ENCODE measurements at places on chromosomes 2 and 18.

DNA sequence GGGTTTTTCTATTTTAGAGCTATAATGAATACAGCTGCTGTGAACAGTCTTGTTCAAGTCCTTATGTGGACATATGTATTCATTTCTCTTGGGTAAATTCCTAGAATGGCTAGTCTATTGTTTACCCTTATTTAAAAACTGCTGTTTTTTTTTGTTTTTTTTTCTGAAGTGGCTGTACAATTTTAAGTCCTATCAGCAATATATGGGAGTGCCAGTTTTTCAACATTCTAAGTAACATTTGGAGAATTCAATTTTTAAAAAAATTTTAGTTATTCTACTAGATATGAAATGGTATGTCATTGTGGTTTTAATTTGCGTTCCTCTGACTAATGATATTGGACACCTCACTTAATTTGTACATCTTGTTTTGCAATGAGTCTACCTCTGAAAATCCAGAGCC is 349.7 kb downstream of the SATB2 start:
- no peak for DNase-seq

DNA sequence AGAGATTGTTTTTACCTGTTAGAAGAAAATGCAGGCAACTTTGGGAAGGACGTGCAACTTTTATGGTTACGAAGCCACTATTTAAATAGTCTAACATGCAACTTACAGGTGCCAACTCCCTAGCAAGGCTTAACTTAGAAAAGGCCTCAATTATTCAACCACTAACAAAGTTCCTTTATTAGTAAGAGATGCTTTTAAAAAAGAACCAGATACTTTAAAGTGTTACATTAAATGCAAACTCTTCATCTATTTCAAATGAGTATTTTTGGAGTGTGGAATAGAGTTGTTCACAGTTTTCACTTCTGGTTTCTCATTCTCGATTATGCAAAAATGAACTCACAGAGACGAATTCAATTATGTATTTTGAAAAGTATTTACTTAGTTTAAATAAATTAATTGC is 51.7 kb downstream of the PELI1 start:
- no peak for DNase-seq

DNA sequence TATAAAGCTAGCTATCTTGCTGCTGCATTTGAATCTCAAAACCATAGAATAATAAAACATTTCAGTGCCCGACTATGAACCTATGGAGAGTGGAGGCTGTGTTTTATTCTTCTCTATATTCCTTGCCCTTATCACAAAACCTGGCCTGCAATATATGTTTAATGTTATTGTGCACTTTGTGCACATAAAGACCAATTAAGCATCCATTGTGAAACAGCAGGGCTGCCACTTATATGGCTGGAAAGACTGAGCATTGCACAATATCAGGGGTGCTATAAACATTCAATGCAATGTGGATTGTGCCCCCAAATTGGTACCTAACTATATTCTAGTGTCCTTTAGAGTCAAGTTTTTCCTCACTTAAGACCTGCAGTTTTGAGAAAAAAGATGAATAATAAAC is 83.2 kb downstream of the RDH14 start:
- no peak for DNase-seq

DNA sequence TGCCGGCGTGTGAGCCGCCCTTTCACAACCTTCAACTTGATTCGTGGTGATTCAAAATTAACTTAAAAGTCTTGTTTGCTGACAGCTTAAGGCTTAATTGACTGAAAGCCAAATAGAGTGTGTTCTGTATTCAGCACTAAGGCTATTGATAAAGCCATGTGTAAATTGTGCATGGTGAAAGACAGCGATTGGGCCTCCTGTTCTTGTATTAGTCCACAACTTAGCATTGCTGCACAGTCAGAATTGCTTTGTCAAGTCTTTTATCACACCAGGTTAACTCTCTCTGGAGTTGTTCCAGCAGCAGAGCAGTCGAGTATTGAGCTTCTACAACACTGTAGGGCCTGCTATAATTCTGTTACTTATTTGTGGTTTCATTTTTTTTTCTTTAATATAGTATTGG is 210.1 kb downstream of the WDR7 start:
- no peak for DNase-seq

DNA sequence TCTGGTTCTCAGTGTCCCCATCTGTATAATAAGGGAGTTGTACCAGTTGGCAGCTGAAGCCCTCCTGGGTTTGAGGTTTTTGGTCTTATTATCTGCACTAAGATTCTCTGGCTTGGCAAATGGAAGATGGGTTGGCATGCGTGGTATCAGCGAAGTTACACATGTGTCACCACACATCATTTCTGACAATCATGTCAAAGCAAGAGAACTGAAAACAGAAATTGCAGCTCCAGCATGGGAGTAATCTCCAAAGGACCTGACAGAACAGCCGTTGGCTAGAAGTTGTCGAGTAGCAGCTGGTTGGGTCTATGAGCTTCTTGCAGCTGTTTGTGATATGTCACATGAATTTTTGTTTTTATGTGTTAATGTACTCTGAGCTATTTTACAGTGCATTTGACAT is 317.4 kb downstream of the SLC4A3 start:
- no peak for DNase-seq

GRCh38 chr18:10047237-10047636 is 133.4 kb downstream of the VAPA start:
- peak; percentile 79 for DNase-seq

GRCh38 chr2:88838165-88838635 is 146.7 kb downstream of the RPIA start:
- DNase-seq = no peak

GRCh38 chr18:48815581-48816324 is 135.0 kb downstream of the SMAD7 start:
- no peak for DNase-seq

- no peak for DNase-seq
Measured at GRCh38 chr2:197871780-197872456, 67.5 kb downstream of the PLCL1 start.

GRCh38 chr18:79782566-79783308 is 15.0 kb upstream of the KCNG2 start:
- DNase-seq = no peak

DNA sequence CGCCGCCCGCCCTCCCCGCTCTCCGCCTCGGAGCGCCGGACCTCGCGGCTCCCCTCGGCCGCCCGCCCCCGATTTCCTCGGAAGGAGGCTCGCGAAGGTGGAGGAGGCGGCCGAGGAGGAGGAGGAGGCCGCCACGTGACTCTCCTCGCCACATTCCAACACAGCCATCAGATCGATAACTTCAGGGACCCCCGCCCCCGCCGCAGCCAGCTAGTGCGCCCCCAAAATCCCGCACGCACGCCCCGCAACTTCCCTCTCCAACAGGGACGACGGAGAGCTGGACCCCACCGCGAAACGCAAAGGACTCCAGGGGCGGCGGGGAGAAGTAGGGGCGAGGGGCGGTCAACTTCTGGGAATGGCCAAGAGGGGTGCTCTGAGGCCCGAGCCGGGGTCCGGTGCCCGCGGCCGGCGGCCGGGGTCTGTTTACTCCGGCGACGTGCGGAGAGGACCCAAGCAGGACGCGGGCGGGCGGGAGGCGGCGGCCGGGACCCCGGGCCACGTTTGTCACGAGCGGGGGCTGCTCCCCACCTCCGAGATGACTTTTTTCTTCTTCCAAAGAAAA is 2.0 kb downstream of the ZNF521 start:
- DNase-seq = peak; percentile 31

DNA sequence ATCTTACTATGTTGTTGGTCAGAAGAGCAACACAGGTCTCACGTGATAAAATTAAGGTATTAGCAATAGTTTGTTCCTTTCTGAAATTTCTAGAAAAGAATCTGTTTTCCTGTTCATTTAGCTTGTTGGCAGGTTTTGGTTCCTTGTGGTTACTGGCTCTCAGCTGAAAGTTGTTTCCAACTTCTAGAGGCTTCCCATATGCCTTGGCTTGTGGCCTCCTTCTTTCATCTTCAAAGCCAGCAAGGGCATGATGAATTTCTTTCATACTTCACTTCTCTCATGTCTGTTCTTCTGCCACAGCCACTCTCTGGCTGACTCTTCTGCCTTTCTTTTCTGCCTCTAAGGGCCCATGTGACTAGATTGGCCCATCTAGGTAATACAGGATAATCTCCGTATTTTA is 193.7 kb downstream of the TRIB2 start:
- no peak for DNase-seq

DNA sequence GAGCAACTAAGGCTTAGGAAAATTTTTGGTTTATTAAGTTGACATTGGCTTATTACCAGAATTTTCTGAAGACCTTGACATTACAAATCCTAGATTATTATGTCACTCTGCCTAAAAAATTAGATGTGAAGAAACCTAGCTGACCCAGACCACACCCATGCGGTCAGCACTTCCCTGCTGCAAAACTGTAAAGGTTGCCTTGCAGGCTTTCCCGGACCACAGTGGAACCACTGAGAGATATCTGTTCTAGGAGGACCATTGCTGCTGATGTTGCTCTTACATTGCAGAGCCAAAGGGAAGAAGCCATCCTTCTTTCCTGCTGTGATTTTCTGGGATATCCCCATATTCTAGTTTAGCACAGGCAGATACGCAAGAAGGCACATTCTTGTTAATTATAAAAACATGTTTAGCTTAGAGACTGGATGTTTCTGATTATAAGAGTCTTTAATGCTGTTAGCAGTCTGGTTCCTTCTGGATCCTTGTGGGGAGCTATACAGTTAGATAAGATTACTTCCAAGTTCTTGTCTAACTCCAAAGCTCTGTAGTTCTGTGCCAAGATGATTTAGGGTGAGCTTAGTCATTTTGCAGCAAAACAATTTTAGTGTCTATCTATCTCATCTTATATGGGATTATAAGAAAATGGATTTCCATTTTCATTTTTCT is 70.2 kb downstream of the AOX1 start:
- DNase-seq = peak; percentile 25

- DNase-seq = no peak
Measured at GRCh38 chr18:62610701-62611411, 88.0 kb downstream of the ZCCHC2 start.

- DNase-seq = no peak
Measured at GRCh38 chr2:126655051-126655450, 907 bp upstream of the GYPC start.

GRCh38 chr2:70083344-70084156 is 3.7 kb upstream of the PCBP1 start:
- peak; percentile 59 for DNase-seq

GRCh38 chr2:127661072-127661649 is 14.2 kb downstream of the LIMS2 start:
- DNase-seq = peak; percentile 23

DNA sequence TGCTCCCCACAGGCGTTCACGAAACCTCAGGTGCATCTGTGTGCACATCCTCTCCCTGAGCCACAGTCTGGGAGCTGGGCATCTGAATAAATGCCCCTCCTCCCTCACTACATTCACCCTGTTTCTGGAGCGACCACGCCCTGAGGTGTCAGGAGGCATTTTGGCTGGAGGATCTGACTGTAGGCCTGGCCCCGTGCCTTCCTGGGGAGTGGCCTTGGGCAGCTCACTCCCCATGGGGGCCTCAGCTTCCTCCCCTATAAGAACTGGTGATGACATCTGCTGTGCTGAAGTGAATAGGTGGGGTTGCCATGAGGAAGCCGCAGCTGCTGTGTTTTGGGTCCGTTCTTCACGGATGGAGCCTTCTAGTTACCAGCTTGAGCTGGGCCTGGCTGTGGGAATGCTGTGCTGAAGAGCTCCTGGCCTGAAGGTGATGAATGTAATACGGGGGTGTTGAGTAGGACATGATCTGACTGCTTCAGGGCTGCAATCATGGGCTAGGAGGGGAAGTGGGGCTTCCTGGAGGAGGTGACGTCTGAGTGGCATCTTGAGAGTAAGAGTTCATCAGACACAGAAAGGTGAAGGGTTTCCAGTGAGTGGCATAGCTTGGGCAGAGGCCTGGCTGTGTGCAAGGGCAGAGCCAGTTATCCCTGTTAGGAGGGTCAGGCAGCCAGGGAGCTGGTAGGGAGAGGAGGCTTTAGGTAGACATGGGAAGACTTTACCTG is 58.2 kb downstream of the GLI2 start:
- DNase-seq = peak; percentile 53

DNA sequence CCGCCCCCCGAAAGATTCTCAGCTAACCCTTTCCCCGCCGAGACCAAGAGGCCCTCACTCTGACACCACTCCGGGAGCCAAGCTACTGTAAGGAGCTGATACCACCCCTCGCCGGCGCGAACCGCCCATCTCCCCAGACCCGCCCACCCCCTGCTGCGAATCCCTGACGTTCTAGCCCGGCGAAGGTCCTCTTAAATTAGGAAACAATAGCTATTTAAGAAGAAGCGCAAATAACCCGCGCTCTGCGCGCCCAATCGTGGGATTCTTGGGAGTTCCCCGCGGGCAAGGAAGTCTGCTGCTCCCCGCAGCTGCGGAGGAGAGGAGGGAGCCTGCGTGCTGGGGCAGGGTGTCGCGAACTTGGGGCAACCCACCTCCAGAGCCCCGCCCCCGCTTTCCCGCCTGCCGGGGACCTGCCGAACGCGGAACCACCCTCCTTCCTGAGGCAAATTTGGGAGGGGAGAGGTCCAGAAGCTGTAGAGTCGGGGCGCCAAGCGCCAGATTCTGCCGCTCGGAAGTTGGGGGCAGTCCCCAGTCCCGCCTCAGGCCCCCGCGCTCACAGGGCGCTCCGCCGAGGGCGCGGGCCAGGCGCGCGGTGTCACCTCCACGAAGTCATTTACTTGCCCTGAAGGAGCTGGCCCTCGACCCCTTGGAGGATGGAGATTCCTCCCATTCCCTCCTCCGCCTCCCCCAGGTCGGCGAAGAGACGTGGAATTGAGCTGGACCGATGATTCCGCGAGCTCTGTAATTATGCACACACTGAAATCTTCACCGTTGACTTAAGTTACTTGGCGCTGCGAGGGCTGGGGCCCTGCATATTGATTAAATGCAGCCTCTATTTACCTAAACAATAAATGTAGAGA is 8.4 kb upstream of the SP9 start:
- DNase-seq = no peak

GRCh38 chr2:203649176-203649814 is 57.1 kb upstream of the CD28 start:
- DNase-seq = no peak

DNA sequence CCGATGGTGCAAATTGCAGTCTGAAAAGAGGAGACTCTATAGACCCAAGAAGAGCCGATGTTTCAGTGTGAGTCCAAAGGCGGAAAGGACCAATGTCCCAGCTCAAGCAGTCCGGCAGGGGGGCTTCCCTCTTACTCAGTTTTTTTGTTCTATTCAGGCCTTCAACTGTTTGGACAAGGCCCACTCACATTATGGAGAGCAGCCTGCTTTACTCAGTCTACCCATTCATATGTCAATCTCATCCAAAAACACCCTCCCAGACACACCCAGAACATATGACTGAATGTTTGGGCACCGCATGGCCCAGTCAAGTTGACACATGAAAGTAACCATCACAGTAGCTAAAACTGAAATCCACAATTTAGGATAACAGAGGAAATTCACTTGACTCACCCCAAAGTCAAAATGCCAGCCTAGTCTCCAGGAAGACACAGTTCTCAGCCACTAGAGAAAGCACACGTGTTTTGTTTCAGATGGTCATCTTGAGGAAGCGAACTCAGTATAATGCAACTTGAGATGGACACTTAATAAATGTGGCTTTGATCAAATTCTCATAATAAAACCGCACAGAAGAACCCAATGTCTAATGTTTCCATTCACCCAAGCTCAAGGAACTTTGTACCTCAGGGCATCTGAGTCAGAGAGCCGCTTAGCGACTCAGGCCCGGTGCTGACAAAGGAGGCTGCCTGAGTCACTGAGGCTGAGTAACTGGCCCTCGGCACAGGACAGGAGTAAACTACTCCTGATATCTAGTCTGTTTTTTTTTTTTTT is 2.4 kb downstream of the FHL2 start:
- DNase-seq = peak; percentile 97

All from fibroblast of upper back skin (primary cell).